ENCODE measurements at places on chromosomes 13 and 19. TPM values are rescaled to one million over a fixed set of nuclear protein-coding genes. Genes with fewer than 3 reads are reported as not detected.

Gene CLN5
- total RNA-seq = 21.3 TPM

Gene POLR1G
- 24.6 TPM for total RNA-seq

Gene SHANK1
- total RNA-seq = 0.81 TPM

Gene CYP2F1
- not detected for total RNA-seq

Gene R3HDM4
- 61.0 TPM for total RNA-seq

Gene ZNF208
- total RNA-seq = under 0.01 TPM

Gene ZNF813
- 1.9 TPM for total RNA-seq

All from mesangial cell (primary cell).